ENCODE measurements at places on chromosomes 6 and 20.

DNA sequence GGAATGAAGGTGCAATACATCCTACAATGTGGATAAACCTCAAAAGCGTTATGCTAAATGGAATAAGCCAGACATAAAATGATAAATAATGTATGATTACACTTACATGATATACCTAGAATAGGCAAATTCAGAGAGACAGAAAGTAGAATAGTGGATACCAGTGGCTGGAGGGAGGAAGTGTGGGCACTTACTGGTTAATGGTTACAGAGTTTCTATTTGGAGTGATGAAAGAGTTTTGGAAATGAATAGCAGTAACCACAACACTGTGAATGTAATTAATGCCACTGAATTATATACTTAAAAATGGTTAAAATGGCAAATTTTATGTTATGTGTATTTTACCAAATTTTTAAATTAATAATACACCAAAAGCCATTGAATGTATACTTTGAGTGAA, 71.4 kb upstream of the CST7 start:
- DNase-seq, result no peak

- DNase-seq, result no peak
Measured at GRCh38 chr20:44810061-44810390, 320 bp downstream of the RIMS4 start.

DNA sequence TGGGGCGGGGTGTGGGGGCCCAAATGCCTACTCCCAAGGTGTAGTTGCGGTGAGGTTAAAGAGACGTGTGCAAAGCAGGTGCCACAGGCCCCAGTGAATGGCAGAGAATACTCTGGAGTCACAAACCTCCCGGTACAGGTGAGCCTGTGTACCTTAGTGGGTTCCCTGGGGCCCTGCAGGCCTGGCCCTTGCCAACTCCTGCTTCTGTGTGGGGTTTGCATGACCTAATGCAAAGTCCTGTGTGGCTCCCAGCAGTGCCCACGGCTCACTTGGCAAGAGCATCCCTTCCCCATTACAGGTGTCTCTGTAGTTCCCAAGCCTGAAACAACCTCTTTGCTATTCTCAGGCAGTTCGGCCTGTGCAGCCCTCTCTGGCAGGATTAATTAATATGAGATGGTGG, 17.5 kb downstream of the SPDEF start:
- no peak for DNase-seq

DNA sequence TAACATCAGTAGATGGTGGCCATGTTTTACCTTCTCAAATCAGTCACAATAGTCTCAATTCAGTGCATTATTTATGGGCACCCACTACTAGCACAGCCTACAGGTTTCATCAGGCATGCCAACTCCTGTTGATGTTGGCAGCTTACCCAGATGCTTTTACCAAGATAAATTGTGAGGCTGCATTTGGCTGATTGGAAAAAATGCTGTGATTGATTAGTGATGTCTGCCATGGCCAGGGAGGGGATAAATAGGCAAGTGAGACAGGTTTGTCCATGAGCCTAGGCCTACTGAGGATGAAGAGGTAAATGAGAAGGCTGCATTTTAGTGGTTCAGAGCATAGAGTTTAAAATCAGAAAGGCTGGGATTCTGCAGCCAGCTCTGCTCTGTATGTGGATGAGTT, 227.1 kb downstream of the NFATC2 start:
- DNase-seq, result no peak

GRCh38 chr20:46648903-46649649, 2.2 kb downstream of the SLC13A3 start:
- no peak for DNase-seq

DNA sequence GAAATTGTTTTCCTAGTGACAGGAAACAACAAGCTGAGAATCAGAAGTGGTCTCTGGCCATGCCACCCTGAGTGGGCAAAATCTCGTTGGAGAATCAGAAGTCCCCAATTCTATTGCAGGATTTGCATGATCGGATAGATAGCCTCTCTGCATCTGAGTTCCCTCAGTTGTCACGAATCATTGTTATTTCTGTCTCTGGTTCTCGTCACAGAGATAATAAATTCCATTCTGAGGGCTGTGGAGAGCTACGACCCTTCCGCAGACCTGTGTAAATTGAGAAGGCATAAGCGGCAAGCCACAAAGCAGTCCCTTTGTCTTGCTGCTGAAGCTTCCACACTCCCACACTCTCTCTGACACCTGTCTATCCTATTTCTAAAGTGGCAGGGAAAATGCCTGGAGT, 102.4 kb upstream of the CNR1 start:
- DNase-seq, result no peak

GRCh38 chr6:68640491-68640835, 5.4 kb downstream of the ADGRB3 start:
- DNase-seq, result no peak

DNA sequence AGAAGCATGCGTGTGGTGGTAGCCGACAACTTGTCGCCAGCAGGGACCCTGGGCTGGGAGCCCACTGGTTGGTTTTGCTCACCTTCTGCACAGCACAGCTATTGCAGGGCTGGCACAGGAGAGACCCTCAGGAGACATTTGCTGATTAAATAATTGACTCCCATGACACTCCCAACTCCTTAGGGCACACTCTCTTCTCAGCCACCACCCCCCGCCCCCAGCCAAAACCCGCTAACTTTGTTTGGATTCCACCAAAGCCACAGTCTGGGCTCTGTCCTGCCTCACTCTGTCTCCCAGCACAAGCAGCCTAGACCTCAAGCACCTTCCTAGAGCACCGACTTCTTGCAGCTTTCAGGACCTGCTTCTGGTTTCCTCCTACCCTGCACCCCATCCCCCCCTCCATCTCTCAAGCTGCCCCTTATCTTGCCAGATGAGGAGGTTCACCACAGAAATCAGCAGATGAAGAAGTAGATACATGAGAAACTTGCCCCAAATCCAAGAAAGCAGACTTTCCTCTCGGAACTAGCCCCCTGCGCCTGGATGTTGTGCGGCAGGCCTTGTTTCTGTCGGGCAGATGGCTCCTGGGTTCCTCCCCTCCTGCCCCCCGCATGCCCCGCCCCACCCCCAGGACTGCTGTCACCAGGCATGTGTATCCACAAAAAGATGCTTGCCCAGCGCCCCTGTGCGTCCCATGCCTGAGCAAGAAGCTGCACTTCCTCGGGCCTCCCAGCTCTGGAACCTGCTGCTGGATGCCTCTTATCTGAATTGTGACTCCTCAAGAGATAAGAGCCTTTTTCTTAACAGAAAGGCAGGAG, 35.0 kb upstream of the CD93 start:
- no peak for DNase-seq

DNA sequence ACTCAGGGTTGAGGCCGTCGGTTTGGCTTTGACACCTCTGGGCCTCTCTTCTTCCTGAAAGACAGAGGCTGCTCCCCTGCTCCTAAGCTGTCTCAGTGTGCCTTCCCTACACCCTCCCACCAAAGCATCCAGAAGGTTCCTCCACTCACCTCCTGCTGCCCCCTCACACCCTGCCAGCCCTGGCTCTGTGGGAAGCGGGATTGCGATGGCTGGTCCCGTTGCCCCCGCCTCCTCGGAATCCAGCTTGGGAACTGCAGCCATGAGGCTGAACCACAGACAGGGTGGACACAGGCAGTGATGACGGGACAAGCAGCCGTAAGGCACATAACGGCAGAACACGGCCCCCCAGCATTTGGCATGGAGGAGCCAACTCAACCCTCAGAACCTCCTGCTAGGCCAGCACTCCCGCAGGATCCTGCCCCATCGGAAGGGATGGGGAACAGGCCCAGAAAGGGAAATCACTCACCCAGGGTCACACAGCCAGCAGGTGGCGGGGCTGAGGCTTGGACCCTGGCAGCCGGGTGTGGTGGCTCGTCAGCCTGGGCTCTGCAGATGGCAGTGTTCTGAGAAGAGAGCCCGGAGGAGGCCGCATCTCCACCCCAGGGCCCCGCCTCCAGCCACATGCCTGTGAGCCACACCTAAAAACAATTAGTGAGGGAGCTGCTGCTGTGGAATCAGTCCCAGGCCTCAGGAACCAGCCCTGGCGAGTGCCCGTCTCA, 139.6 kb downstream of the PHACTR3 start:
- DNase-seq, result no peak

DNA sequence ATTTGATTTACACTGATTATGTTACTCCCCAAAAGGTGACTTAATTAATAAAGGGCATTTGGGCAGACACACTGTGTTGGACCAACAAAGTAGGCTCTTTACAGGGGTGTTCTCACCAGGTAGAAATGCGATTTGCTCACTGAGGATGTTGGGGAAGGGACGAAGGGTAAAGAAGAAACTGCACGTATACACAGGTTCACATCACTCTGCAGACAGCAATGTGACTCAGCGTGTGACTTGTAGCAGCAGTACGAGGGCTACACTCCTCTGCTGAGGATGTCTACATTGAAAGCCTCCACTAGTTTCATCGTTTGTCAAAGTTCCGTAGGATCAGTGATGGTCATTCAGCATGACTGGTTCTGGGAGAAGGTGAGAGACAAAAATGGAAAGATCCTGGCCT, 52.7 kb upstream of the TMEM181 start:
- no peak for DNase-seq

GRCh38 chr6:135183002-135183531, 2.0 kb downstream of the MYB start:
- DNase-seq, result peak; percentile 47

DNA sequence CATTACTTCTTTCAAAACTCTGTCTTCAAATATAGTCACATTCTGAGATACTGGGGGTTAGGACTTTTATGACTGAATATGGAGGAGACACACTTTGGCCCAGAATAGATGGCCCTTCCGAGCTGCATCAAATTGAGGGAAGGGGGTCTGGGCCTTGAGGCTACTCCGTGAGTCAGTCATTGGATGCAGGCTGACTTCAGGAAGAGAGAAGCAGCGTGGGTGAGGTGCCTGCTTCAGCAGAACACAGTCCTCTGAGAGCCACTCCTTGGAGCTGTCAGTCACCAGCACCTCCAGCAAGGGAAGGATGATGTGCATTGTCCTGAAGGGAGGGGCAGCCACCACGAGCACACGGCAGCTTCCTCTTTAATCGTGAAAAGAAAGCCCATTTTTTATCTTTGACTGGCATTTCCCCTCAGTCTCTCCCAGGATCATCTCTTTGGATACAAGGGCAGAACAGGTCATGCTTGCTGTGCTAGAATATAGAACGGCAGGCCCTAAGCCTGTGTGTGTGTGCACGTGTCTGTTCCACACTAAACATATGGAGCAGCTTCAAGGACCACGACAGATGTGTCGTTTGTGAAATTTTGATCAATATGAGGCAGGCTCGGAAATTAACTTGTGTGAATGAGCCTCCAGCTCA, 721.6 kb downstream of the KIF16B start:
- DNase-seq, result no peak

GRCh38 chr20:62198496-62198895, 15.7 kb downstream of the MTG2 start:
- DNase-seq, result no peak

DNA sequence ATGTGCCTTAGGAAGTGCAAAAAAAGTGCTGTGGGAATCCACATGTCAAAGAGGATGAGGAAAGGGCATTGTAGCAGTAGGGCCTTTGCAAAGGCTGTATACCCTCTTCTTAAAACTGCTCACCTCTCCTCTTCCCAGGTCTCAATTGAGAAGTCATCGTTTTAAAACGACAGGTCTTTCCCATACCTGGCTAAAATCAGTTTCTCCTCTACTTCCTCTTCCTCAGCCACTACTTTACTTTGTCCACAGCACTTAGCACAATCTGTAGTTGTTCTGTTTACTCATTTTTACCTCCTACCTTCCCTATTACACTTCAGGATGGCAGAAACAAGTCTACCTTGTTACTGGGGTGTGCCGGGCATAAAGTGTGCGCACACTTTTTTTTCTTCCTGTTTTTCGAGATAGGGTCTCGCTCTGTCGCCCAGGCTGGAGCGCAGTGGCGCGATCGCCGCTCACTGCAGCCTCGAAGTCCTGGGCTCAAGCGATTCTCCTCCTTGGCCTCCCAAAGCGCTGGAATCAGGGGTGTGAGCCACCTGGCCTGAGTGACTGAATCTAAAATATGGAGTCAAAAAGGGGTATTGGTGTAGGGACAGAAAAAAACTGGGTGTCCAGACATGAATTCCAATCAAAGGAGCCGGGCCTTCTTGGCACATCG, 9.8 kb upstream of the ELOVL5 start:
- no peak for DNase-seq

GRCh38 chr20:57940868-57941522, 231.2 kb upstream of the PMEPA1 start:
- no peak for DNase-seq
